ENCODE measurements at places on chromosomes 6 and 20.

GRCh38 chr6:46393161-46393939, 97.9 kb downstream of the RCAN2 start:
- no peak for DNase-seq

GRCh38 chr6:72446430-72446829, 175.4 kb upstream of the KCNQ5 start:
- DNase-seq = peak; percentile 4

GRCh38 chr6:142289687-142290086, 12.1 kb upstream of the ADGRG6 start:
- DNase-seq = no peak

DNA sequence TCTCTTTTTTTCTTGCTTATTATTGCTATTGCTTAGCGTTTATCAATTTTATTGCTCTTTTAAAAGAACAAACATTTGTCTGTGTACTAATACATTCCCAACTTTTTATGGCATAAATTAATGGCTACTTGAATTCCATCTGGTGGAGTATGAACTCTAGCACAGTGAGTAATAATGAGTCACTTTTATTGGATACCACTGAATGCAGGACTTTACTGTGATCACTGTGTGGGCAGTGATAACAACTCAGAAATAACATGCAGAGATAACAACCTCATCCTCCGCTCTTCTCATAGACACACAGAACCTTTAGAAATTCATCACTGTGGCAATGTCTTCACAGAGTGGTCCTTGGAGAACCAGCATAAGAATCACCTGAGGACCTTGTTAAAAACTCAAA, 174.9 kb upstream of the PRND start:
- peak; percentile 89 for DNase-seq

DNA sequence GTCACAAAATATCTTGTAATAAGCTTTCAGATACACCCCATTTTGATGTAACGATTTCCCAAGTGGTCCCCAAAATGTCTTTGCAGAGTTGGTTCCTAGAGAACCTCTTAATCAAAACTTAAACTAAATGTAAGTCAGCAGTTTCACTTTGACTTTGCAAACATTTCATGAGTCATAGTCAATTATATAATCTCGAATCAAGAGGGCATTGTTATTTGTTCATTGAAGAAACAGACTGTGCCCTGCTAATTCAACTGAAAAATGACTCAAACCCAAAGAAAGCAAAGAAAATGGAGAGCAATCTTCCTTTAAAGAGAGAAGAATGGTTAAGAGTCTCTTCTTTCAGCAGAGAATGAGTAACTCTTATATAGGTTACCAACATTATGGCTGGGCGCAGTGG, 58.3 kb downstream of the IPCEF1 start:
- DNase-seq = peak; percentile 39

GRCh38 chr6:100664274-100665040, 199.7 kb upstream of the SIM1 start:
- DNase-seq = peak; percentile 37

GRCh38 chr20:23541330-23541729, 27.0 kb downstream of the CST9L start:
- DNase-seq = no peak

- peak; percentile 50 for DNase-seq
Measured at GRCh38 chr6:7773322-7773721, 47.4 kb downstream of the BMP6 start.

- DNase-seq = no peak
Measured at GRCh38 chr6:38767560-38767959, 52.4 kb downstream of the DNAH8 start.

DNA sequence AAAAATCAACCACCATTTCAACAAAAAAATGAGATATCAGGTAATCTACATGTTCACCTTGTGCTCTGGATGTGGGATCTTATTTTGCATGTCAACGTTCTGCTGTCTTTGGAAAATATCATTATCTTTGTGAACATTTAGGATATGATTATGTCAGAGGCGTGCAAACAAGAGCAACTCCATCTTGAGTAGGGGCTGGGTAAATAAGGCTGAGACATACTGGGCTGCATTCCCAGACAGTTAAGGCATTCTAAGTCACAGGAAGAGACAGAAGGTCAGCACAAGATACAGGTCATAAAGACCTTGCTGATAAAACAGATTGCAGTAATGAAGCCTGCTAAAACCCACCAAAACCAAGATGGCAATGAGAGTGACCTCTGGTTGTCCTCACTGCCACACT, 28.8 kb upstream of the ZBTB24 start:
- DNase-seq = no peak

DNA sequence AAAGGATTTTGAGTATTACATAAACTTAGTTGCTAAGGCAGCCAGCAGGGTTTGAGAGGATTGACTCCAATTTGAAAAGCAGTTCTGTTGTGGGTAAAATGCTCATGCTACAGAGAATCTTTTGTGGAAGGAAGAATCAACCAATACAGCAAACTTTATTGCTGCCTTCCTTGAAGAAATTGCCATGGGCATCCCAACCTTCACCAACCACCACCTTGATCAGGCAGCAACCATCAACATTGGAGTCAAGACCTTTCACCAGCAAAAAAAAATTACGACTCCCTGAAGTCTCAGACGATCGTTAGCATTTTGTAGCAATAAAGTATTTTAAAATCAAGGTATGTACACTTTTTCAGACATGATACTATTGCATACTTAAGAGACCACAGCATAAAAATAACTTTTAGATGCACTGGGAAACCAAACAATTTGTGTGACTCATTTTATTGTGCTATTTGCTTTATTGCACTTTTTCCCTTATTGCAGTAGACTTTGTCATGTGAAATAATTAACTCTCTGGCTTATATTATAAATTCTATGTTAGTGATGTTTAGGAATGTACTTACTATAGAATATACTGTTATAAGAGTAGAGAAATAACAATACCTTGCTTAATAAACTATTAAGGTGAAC, 390.8 kb downstream of the CDKAL1 start:
- DNase-seq = no peak

- DNase-seq = no peak
Measured at GRCh38 chr20:53592992-53593465, 610 bp downstream of the ZNF217 start.

DNA sequence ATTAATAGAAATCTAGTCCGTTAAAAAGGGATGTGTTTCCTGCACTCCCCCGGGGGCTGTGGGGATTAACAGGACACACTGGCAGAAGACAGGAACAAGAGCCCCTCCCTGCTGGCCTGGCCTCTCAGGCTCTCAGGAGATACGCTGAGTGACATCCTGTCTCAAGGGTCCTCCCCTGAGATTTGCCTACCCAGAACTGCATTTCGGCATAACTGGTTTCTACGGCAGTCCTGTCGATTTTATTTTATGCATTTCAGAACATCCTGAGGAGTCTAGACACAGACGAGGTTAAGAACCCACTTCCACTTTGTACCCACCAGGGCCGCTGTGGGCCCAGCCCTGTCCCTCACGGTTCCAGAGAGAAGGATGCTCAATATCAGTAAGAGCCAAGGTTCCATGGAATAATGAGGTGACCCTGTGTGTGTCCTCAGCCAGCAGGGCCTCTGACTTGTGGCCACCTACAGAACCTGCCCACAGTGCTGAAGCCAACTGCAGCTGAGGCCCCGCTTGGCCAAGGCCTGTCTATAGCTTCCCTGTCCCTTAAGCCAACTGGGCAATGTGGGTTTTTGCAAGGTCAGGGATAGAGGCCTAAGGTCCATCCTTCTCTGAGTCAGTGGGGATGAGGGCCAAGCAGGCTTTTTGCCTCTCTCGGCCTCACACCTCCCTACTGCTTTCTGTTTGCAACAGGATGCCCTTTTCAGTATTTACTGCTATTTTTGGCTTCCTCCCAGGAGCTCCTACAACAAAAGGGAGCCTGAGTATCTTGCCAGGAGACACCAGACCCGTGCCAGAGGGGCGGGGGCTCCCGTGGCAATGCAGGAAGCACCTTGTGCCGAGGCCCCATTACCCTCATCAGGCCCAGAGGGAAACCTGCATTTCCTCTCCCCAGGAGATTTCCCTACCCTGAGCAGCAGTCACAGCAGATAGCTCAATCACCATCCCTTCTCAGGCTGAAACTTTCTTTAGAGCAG, 14.7 kb downstream of the UQCC2 start:
- peak; percentile 38 for DNase-seq

DNA sequence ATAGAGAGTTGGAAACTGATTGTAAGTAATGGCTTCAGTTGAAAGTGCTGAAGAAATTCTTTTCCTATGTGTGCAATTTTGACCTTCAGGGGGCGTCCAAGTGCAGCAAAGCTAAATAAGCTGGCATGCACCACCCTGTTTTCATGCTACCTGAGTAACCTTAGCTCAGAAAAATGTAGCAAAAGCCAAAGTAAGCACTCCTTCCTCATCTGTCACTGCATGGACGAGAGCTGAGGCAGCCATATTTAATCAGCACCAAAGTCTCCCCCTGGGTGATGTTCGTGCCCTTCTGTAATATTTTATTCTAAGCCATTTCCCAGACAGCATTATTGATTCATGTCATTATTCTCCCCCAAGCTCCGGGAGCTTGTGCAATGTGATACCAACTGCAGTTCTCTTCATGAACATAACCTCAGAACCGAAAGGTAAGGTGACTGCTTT, 123.1 kb downstream of the RPS12 start:
- DNase-seq = no peak

GRCh38 chr6:163634211-163635171, 220.0 kb downstream of the QKI start:
- no peak for DNase-seq

- DNase-seq = no peak
Measured at GRCh38 chr6:5713519-5713918, 293.2 kb downstream of the NRN1 start.

GRCh38 chr6:21665392-21666200, 72.0 kb downstream of the SOX4 start:
- no peak for DNase-seq

DNA sequence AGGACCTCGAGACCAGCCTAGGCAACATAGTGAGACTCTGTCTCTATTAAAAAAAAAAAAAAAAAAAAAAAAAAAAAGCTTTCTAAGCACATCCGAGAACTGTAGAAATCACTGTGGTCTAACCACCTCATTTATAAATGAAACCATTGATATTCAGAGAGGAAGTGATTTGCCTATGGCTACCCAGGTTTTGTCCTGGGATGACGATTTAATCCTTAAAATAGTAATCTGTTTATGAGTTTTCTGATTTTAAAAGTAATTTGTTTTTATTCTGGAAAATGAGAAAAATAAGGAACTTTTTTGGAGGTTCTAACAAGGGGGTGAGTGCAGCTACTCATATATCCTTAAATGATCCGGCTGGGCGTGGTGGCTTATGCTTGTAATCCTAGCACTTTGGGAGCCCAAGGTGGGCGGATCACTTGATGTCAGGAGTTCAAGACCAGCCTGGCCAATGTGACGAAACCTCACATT, 6.5 kb upstream of the BTN3A2 start:
- DNase-seq = no peak

GRCh38 chr6:31144296-31144969, 5.6 kb upstream of the PSORS1C2 start:
- no peak for DNase-seq

DNA sequence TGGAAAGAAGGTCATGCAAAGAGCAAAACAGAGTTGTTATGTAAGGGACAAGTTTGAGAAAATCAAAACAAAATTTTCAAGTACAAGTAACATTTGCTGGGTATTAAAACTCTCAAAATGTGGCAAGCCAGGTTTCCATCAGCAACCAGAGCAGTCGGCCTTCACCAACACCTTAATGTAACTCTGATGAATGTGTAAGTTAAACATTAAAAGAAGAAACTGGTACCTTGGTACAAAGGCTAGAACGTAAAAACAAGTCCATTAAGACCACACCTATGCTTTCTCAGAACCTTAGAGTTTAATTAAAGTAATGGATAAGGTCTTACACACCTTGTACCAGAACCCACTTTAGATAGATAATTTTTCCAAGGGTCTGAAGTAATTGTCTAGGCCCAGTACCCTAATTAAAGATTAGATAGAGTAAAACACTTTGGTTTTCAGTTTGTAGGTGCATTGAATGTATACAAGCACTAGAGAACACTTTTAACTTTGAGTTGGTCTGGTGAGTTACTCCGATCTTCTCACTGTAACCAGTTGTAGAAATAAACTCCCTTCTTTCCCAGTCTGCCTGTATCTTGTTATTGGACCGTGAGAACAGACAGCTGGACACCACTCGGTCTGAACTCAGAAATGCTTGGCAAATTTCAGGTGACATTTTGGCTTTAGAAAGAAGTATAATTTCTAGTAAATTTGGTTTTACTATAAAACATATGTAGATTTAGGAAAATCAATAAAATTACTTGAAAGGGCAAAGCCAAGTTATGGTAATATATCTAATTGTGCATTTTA, 319.4 kb downstream of the HTR1B start:
- no peak for DNase-seq

- DNase-seq = no peak
Measured at GRCh38 chr6:41548841-41549642, 2.9 kb downstream of the FOXP4 start.

DNA sequence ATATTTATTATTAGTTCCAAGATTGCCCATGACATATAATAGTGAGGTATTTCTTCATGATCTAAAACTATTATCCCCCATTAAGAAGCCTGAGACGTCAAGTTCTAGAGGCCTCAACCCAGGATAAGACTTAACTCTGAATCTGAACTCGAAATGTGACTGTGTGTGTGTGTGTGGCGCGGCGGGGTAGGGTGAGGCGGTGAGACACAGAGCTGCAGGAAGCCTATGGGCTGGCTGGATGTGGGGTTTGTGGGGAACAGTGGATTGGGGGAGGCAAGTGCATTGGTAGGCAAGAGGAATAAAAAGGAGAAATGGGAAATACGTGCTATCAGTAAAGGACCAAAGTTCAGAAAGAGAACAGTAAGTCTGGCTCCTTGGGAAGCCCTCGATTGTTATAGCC, 66.5 kb upstream of the RNF146 start:
- DNase-seq = no peak

GRCh38 chr6:142395768-142396231, 94.0 kb downstream of the ADGRG6 start:
- DNase-seq = peak; percentile 40

- DNase-seq = peak; percentile 63
Measured at GRCh38 chr6:136077834-136078576, 172.1 kb downstream of the MTFR2 start.

- no peak for DNase-seq
Measured at GRCh38 chr6:129700666-129701065, 9.3 kb downstream of the ARHGAP18 start.

DNA sequence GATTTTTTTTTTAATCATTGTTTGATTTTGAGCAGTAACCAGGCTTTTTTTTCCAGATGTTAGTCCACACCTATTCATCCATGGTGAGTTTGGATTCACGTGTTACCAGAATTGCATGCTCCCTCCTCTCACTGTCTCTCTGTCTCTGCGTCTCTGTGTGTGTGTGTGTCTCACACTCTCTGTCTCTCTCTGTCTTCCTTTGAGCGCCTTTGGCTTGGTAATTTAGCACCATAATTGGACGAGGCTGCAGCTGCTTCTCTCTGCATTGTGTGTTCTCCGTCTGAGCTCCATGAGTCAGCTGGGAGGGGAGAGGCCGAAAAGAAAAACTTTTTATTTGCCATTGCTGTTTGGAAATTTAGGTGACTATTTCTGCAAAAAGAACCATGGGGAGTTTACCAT, 3.4 kb downstream of the TFAP2B start:
- DNase-seq = no peak

Data from fibroblast of skin of back (primary cell).